ENCODE measurements at places on chromosomes 2 and 18.

- DNase-seq: no peak
Observed at GRCh38 chr18:37383846-37384595, 181.6 kb downstream of the CELF4 start.

GRCh38 chr2:23685181-23685580 lies 241.7 kb downstream of the ATAD2B start:
- no peak for DNase-seq

DNA sequence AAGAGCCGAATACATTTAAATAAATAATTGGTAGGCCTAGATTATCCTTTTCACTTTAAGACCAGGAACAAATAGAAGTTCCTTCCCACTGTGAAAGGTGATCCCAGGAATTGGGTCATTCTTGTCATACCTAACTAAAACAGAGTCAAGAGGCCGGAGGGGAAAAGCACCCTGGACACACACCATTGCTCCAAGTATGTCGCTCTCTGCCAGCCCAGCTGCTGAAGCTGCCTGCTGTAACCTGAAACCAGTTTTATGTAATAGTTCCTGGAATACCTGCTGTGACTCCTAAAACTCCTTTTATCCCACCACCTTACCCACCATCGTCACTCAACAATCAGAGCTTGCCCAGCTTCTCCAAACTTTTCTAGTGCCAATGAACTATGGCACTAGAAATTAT lies 217.1 kb downstream of the PTPRM start:
- DNase-seq: no peak

- DNase-seq: peak; percentile 61
Observed at GRCh38 chr2:137928547-137929518, 35.4 kb upstream of the HNMT start.

DNA sequence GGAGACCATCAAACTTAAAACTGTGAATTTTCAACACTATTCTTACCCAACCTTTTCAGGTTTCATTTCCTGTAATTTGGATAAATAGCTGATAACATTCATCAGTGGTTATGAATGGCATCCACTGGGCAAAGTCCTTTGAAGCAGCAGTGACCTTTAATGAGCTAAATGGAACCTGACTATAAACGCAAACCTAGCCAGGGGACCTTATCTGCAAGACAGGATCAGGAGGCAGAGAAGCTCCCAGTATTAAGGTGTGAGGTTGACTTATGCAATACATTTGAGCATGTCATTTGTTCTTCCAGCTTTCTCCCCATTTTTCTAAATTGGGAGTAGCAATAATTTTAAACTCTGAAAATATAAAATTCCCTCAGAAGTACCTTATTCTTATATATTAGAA lies 38.4 kb downstream of the CREG2 start:
- no peak for DNase-seq

GRCh38 chr2:188898261-188898660 lies 75.9 kb upstream of the COL3A1 start:
- DNase-seq: no peak

GRCh38 chr2:112927745-112928144 lies 16.8 kb downstream of the IL37 start:
- no peak for DNase-seq

- DNase-seq: peak; percentile 77
Observed at GRCh38 chr2:8598295-8599165, 83.3 kb upstream of the ID2 start.

DNA sequence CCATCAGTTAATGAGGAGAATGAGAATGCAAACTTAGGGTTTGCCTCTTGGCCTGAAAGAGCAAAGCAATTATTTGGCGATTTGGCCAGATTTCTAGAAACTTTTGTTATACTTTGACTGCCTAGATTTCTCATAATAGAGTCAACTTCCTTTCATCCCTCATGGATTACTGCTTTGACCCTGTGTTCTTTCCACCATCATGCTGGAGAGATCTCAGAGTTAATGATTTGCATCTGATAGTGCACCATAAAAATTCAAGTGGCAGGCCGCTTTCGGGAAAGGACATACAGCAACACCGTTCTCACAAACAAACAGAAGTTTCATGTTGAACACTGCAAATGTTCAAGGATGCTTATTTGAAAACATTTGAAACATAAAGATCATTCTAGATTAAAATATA lies 143.7 kb upstream of the ZFP36L2 start:
- DNase-seq: no peak

Data from non-pigmented ciliary epithelial cell (primary cell).